NCI-H1417 treated with DMSO at 0.1 percent for 48 hours (cell line): ENCODE measurements at places on chromosomes 11 and 22.

DNA sequence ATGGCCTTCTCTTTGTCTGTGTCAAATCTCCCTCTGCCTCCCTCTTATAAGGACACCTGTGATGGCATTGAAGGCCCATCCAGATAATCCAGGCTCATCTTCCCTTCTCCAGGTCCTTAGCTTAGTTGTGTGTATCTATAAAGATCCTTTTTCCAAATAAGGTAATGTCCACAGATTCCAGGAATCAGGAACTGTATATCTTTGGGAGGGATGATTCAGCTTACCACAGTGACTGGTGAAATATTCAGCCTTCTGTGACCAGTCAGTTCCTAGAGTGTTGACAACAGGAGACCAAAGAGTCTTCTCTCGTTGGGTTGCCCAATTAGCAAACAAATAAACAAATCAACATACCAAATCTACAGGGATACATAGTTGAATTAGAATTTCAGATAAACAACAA lies 175.8 kb downstream of the MPPED1 start:
- DNase-seq = no peak

- no peak for DNase-seq
Observed at GRCh38 chr11:101126551-101127196, 2.9 kb downstream of the PGR start.

DNA sequence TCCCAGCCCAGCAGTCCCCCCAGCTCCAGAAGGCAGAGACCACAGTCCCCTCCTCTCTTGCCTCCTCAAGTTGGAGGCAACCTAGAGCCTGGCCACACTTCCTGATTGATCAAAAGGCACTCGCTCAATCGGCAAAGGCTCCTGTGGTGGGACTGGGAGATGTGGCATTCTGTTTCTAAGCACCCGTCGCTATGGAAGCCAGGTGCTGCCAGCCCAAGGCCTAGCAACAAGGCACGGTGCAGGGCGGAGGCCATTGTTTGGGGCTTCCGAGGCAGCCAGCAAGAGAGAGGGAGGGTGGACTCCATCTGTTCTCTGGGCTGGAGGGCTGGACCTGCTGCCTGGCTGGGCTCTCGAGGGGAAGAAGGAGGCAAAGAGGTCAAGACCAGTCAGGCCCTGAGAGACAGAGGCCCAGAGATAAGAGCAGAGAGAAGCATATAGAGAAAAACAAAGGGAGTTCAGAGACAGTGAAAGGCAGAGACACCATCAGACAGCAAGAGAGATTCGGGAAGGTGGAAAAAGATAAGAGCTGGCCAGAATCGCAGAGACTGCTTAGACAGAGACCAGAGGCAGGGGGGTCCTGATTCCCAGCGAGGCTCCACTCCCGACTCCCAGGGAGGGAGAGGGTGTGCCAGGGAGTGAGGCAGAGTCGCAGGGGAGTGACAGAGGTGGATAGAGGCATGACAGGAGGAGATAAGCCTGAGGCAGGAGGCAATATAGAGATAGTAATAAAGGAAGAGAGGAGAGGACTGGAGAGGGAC lies 21.2 kb downstream of the PDE2A start:
- DNase-seq = no peak

GRCh38 chr11:74754507-74755252 lies 6.0 kb downstream of the RNF169 start:
- no peak for DNase-seq

- DNase-seq = no peak
Observed at GRCh38 chr11:65558002-65558929, at the start of gene LTBP3. Gene LTBP3 (minus strand): TSS chr11:65558359. CDS start chr11:65557959, 400 bp downstream.

- no peak for DNase-seq
Observed at GRCh38 chr22:37912171-37912570, 6.1 kb downstream of the MICALL1 start.

- DNase-seq = no peak
Observed at GRCh38 chr22:29339381-29340235, 24.1 kb upstream of the RASL10A start.

DNA sequence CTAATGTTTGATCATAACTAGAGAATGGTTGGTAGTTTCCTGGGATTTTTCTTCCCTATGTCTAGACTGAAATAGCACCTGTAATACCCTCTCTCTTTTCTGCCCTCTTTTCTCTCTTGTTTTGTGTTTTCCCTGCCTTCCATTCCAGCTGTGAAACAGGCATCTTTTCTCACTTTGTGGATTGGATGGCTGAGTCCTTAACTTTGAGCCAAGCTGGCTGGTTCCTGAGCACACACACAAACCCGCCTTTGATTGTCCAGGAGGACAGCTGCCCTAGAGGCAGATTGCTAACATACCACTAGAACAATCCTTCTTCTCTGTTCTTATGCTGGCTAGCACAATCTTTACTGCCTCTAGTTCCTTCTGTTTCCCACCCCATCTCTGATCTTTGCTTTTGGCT lies 17.7 kb downstream of the CTNND1 start:
- no peak for DNase-seq

GRCh38 chr11:2909133-2909902 lies 19.9 kb downstream of the PHLDA2 start:
- DNase-seq = no peak

DNA sequence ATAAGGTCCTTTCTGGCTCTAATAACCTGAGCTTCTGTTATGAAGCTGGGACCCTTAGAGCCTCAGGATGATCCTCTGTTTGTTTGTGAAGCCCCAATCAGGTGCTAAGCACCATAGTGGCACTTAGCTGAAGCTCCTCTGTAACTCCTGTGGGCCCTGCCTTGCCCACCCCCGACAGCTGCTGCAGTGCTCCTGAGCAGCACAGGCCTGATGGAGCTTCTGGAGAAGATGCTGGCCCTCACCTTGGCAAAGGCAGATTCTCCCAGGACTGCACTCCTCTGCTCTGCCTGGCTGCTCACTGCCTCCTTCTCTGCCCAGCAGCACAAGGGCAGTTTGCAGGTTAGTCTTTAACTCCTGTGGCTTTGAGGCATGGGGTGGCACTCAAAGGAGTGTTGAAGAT lies 19.0 kb upstream of the CCDC134 start:
- no peak for DNase-seq

DNA sequence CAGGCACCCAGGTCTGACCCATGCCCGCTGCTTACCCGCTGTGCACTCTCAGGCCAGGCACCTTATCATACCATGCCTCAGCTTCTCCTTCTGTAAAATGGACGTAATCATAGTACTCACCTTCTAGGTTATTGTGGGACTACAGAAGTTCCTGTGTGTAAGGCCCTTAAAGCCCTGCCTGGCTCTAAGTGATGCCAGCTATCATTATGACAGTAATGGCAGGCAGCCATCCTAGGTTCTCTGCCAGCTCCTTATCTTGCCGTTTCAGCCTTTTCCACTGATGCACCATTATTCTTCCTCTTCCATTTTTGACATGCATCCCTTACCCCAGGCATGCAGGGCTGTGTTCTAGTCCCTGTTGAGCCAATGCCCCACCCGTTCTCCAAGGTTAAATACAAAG lies 57.9 kb downstream of the DBX1 start:
- DNase-seq = no peak

GRCh38 chr11:11320825-11321224 lies 32.2 kb downstream of the CSNK2A3 start:
- no peak for DNase-seq

DNA sequence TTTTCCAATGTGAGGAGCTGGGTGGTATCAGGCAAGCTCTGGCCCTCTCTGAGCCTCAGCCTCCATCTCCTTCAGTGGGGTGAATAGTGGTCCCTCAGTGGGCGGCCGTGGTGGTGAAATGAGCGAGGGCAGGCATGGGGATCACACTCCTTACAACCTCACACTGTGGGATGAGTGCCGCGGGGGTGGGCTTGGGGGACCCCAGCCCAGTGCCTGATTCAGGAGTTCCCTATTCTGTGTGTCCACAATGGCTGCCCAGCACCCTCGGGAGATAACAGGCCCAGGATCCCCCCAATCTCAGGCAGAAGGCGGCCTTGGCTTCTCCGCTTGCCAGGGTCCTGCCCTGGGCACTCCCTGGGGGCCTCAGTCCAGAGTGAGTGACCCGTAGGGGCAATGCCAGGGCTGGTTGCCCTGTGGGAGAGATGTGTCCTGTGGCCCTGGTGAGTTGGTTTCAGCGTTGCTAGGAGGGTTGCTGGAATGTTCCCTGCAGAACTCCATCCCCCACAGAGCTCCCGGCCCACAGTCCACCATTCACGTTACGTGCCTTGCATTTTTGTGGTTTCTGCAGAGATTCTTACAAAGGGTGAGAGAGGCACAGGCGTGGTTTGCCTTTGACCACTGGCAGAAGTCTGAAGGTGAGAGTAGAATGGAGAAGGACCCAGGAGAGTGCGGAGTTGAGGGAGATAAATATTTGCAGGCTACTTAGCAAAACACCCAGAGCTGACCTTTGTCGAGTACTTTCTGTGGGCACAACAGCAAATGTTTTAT lies 2.9 kb downstream of the ALDH3B1 start:
- DNase-seq = no peak

GRCh38 chr11:67056267-67057204 lies at the start of gene RHOD:
Gene RHOD (plus strand): TSS chr11:67056847. CDS start chr11:67056903, 56 bp downstream.
- no peak for DNase-seq

- DNase-seq = no peak
Observed at GRCh38 chr11:107549253-107549953, 16.1 kb downstream of the ALKBH8 start.

DNA sequence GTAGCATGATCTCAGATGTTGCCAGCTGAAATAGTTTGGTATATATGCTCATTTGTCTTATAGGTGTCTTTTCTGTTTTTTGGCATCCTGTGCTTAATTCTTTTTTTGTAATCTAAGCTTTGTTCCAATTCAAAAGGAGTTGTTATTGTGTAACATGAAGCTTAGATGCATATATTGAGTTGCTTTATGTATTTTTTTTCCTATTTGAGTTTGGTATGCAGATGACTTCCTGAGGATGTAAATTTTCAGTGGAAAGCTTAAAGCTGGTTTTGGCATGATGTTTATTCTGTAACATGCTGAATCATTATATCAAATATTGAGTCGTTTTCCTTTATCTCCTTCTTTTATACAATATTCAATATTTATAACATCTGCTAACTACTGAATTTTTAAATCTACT lies 69.4 kb downstream of the DDX10 start:
- no peak for DNase-seq

DNA sequence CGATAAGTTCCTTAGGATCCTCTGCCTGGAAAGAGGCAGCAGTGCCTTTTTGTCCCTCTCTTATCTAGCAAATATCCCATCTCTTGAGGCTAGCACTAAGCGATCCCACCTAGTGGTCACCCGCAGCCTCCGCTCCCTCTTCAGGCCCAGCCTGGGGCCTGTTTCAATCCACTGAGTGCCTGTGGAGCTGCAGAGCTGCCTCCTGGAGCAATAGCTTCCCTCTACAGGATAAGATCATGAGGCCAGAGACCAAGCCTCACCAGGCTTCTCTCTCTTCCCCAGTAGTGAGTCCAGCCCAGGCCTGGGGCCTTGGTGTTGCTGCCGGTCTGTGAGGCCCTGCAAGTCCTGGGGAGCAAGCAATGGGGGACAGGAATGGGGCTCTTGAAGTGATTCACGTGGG lies 65.8 kb downstream of the SLC22A12 start:
- no peak for DNase-seq

DNA sequence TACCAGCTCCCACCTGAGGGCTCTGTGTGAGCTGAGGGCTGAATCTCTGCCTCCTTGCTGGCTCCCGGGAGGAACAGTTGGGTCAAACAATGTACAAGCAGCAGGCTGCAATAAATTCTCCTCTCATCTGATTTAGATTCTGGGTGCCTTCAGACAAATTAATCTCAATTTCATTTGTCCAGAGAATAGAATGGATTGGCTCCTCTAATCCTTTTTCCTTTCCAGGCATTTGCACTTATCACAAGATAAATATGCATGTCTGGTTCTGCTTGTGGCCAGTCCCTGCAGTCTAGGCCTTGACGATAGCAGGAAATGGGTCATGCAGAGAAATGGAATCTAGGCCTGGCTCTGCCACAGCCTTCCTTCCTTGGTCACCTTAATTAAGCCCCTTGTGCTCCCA lies 28.7 kb downstream of the UPB1 start:
- no peak for DNase-seq

GRCh38 chr11:90476442-90477007 lies 253.7 kb upstream of the CHORDC1 start:
- DNase-seq = no peak

- no peak for DNase-seq
Observed at GRCh38 chr22:30252411-30253204, 6.0 kb upstream of the LIF start.

DNA sequence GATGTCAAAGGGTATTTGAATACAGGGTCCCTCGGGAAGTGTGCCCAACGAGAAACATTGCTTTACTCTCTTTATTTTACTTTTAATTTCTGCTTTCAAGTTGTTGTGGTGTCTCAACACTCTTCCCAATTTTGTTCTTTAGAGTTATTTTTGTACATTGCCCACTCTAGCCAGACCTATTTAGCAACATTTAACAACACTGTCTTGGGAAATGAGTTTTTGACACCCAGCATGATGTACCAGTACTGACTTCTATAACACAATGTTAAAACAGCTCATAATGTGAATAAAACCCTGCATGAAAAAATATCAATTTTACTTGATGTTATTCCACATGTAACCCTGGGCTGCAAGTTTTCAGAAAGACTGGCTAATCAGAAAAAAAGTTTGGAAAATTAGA lies 350.2 kb upstream of the PITPNB start:
- no peak for DNase-seq

DNA sequence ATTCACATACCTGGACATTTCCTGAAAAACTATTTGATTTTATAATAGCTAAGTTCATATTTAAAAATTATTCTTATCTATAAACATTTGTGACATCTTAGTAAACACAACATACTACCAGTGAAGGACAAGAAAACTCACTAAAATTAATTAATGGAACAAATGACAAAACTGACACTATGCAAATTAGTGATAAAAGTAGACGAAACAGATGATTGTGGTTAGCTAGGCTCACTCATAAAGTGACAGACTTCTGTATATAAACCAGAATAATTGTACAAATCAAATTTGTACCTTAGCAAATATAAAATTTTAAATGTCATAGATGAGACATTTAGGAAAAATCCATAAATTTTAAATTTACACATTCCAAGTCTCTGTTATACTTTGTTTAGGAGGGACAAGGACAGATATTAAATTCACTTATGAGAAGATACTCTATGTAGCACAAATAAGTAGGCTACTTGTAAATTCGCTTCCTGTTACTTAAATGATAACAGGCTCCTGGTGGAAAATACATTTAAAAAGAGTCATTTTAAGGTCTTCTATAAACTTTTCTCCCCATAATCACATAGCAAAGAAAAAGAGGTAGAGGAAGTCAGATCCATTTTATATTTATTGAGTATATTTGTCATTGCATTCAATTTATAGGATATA lies 81.2 kb downstream of the KIF18A start:
- no peak for DNase-seq

DNA sequence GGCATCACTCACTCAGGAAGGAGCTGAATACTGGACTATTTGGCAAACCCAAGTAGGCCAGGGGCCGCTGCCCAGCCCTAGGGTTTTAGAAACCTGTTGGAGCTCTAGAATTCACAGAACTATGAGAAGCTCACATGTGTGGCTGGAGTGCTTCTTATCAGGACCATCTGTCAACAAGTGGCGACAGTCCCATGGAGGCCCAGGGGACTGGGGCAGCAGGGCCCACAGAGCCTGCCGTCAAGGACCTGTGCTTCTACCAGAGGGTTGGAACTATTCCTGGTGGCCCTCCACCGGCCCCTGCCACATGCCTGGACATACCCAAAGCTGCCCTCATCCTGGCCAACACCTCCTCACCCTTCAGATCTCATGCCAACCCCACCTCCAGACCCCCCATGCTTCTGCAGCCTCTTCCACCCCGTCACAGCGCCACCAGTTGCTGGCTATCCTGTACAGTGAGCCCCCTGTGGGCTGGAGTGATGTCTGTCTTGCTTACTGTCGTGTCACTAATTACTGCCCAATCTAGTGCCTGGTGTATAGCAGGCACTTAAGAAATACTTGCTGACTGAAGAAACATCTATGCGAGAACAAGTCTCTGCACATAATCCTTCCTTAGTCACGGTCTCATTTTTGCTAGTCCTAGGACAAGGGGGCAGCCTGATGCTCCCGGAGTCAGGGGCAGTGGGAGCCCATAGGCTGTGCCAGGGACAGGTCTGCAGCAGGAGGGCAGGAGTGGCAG lies 27.2 kb upstream of the RASL10A start:
- DNase-seq = no peak
